ENCODE measurements at places on chromosomes 3 and 15.

- no peak for DNase-seq
These were observed 43.0 kb upstream of the SPATA12 start for GRCh38 chr3:57017459-57017845.

DNA sequence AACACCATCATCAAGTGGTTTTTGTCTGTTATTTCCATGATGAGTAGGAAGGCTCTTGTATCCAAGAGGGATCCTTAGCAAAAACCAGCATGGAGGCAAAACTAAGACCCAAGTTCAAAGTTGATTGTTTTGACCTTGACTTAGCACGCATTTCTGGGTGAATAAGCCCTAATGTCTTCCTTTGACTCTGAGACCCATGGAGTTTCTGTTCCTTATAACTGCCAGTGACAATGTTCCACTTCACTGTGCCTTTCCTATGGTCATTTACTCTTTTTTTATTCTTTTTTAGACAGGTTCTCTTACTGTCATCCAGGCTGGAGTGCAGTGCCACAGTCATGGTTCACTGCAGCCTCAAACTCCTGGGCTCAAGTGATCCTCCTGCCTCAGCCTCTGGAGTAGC, 118.2 kb upstream of the MRPL3 start:
- no peak for DNase-seq

DNA sequence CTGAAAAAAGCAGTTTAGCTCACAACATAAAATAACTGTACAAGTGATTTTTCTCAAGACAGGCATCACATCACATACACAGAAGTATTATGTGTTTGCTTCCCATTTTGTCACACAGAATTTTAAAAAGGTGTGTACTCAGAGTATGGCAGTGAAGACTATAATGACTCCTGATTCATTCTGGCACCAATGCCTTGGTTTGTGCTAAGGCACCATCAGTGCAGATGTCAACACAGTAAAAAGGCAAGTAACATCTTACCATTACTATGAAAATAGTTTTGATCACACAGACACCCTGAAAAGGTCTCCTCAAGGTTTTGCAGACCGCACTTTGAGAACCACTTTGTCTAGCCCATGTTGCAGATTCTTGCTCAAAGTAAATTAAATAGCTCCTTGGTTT, 191.6 kb downstream of the KLHL25 start:
- no peak for DNase-seq

GRCh38 chr15:57388464-57388863, 12.2 kb downstream of the CGNL1 start:
- no peak for DNase-seq

DNA sequence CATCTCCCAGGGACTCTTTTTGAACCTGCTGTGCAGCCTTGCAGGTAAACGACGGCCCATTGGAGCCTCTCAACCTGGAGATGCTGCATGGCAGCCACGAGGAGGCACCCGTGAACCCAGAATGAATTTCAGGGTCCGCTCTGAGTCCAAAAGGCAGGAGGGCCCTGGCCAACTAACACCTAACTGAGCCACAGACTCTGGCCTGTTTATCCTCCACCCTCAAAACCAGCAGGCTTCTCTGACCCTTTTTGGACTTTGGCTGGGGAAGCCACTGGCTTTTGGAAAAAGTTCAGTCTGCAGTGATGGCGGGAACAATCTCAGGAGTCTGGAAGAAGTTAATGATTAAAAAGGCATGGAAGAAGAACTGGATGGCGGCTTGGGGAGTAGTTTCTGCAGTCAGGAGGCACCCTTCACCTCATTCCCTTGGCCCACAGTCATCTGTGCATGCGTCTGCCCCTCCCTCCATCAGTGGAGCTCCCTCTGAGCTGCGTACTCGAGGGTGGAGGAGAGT, 4.1 kb downstream of the PXYLP1 start:
- no peak for DNase-seq

DNA sequence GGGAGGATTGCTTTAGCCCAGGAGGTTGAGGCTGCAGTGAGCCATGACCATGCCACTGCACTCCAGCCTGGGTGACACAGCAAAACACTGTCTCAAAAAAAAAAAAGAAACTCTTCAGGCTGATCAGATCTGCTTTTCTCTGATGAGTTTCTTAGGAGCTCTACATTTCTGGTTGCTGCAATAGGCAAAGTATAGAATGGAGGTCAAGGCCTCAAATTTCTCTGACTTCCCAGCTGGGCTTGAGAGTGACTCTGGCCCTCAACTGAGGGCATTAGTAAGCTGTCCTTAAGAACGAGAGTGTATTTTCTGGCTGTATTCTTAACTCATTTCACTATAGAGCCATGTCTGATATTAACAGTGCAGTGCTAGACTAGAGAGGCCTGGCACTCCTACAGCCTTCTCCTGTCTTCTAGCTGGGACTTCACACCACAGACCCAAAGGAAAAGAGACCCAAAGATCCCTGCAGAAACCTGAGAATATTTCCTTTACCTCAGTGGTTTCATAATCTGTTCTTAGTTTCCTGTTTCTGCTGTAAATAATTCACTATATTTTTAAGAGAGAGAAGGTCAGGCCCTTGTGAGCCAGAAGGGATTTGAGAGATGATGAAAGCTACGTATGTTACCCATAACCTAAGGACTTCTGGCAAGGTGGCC, 2.0 kb upstream of the NR1I2 start:
- DNase-seq: no peak

- DNase-seq: no peak
These were observed 84.7 kb downstream of the ADAMTS17 start for GRCh38 chr15:100256970-100257650.

DNA sequence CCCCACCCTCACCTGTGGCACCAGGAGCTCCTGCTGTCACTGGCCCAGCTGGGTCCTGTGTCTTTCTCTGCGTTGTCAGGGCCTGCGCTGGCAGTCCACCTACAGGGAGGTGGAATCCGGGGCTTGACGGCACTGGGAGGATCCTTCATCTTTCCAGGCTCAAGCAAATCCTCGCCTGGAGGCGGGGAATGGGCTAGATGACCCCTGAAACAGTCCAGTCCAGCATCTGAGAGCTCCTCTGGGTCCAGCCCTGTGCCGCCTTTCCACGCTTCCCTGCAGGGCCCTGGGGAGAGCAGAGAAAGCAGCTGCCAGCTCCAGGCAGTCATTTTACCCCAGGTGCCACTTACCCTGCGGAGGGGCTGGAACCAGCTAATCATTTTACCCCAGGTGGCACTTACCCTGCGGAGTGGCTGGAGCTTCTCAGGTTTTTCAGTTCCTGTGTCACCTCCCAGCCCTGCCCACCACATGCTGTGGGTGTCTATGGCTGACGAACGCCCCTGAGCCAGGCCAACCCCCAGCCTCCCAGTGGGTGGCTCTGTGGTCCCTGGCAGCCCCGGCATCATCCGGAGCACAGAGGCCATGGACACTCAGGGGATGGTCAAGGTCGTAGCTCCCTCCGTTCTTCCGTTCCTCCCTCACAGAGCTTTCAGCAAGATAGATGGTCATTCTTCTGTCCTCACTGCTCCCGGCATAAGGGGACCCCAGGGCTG, 17.9 kb upstream of the ADIPOQ start:
- no peak for DNase-seq

- no peak for DNase-seq
These were observed 11.3 kb upstream of the IQGAP1 start for GRCh38 chr15:90376789-90377188.

- DNase-seq: no peak
These were observed 51.1 kb downstream of the UACA start for GRCh38 chr15:70712271-70712670.

DNA sequence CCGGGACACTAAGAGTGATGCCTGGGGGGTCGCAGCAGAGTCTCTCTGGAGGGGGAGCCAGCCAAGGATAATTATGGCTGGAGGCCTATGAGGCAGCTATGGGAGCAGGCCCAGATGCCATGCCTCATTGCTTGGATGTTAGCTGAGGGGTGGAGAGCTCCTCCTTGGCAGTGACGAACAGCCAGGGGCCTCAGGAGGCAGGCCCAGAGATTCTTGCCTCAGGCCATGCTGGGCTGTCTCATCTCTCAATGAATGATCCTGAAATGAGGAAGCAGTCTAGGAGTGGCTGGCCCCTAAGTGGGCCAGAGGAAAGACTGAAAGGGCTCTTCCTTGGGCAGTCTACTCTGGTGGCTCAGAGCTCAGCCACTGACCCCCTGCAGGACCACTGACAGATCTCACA, 21.3 kb downstream of the KIF9 start:
- DNase-seq: no peak

GRCh38 chr3:43649365-43649968, 27.7 kb upstream of the ANO10 start:
- DNase-seq: no peak

- DNase-seq: no peak
These were observed 309.6 kb upstream of the SEMA6D start for GRCh38 chr15:47407692-47408091.

DNA sequence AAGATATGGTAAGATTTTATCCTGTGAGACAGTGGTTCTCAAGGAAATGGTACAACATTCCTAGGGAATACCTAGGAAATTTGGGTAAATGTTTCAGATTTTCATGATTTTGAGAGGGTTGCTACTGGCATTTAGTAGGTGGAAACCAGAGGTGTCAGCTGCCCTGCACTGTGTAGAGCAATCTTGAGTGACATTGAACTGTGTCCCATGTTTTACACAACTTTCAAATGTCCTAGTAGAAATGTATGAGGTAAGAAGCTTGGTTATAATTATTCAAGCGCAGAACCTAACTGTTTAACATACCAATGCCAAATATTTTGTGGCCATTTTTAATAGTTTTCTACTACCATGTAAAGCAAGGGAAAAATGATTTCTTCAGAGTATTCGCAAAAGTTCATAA, 120.4 kb downstream of the GADL1 start:
- DNase-seq: no peak

- no peak for DNase-seq
These were observed 55.2 kb downstream of the KCNAB1 start for GRCh38 chr3:156175570-156175969.

GRCh38 chr3:174440253-174440701, 418.9 kb upstream of the NAALADL2 start:
- no peak for DNase-seq

DNA sequence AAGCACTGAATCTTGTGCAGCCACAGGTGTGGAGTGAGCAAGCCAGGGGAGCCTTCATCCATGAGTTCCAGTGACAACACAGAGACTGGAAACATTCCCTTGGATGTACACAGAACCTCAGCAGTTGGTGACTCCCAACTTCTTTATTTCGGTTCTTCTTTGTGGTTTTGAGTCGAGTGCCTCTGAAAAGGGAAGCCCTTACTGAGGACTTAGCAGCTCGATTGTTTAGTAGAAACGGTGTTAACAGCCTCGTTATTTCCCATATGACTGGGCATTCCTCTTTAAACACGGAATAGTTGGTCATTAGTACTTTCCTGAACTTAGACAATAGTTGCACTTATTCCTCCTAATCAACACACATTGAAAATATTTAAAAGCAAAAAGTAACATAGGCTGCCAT, 7.7 kb downstream of the SLCO3A1 start:
- DNase-seq: no peak

DNA sequence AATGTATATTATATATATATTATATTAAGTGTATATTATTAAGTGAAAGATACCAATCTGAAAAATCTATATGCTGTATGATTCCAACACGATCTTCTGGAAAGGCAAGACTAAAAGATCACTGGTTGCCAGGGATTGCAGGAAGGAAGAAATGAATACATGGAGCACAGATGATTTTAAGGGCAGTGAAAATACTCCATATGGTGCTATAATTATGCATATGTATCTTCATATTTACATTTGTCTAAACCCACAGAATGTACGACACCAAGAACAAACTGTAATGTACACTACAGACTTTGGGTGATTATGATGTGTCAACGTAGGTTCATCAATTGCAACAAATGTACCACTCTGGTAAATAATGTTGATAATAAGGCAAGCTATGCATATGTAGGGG, 194.7 kb upstream of the MME start:
- no peak for DNase-seq

- no peak for DNase-seq
These were observed 92.8 kb downstream of the DUT start for GRCh38 chr15:48423896-48424475.

GRCh38 chr15:57018151-57018550, 99.7 kb downstream of the TCF12 start:
- no peak for DNase-seq

DNA sequence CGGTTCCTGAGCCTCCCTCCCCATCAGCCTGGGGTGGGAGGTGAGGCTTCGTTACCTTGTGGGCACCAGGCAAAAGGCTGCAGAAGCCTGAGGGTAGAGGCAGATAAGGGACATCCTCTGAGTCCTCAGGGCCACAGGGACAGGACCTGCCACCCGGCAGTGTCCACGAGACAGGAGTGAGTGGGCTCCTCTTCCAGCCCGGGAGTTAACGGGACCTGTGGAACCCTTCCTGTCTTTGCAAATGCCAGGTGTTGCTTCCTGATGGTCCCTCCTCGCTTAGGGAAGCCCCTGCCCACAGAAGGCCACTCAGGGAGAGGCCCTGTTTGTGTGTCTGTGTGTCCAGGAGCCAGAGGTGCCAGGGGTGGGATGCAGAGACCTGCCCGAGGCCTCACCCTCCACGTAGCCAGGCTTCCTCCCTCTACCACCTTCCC, 111.1 kb upstream of the ALDH1A3 start:
- no peak for DNase-seq

- no peak for DNase-seq
These were observed 33.8 kb downstream of the COL6A5 start for GRCh38 chr3:130379274-130379673.

DNA sequence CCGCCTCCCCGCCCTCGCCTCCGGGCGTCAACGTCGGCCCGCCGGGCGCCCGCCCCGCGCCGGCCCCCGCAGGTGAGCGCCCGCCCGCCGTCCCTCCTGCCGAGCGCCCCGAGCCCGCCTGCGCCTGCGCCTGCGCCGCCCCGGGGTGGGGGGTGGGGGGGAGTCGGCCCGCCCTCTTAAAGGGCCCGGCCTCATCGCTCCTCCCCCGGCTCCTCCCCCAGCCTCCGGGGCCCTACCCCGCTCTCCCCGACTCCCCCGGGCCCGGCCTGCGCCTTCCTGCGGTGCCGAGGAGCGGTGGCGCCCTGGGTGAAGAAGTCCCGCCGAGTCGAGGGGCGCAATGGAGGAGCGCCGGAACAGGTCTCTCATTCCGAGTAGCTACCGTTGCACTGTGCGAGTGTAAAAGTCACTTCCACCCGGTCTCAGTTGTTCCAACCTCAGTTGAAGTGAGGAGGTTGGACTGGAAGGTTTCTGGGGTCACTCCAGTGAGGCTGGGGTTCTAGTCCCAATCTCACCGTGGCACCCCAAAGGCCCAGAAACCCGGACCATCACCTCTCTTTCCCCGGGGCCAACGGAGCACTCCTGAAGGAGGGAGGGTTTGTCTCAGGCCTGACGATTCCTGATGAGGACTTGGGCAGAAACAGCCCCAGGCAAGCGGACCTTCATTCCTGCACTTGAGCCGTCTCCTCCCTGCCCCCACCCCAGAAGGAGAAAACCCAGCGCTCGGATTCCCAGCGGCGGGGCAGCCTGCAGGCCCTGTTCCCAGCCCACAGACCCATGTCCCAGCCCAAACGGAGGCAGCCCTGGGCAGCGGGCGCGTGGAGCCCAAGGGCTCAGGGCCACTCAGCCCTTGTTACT, 1.5 kb upstream of the TNK2 start:
- DNase-seq: peak; percentile 72

- no peak for DNase-seq
These were observed 413.9 kb downstream of the EPHA3 start for GRCh38 chr3:89521328-89521727.
